ENCODE measurements at places on chromosomes 7 and 10.
A peak's percentile ranks its signal among the peaks of the same experiment; 100 is the strongest.

- peak; percentile 90 for DNase-seq
Measured at GRCh38 chr10:4849555-4850242, 23.7 kb downstream of the AKR1E2 start.

DNA sequence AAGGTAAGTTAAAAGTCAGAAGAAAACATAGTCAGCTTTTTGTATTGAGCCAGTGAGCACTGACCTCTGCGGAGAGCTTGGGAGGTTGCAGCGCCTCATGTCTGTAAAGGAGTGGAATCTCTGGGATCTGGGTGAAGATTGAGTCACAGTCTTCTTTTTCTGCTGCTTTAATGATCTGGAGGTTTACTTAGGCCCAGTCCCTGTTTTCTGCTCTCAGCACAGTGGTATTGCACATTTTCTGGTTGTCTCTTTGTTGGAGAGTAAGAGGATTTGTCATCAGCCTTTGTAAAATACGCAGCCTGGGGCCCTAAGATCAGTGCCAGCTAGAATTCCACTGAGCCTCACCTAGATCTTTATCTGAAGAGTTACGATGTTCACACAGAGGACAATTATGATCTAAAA is 58.3 kb upstream of the GJD4 start:
- no peak for DNase-seq

- DNase-seq: no peak
Measured at GRCh38 chr7:70719125-70719524, 412.8 kb upstream of the GALNT17 start.

GRCh38 chr7:47370461-47371042 is 211.4 kb downstream of the TNS3 start:
- no peak for DNase-seq

DNA sequence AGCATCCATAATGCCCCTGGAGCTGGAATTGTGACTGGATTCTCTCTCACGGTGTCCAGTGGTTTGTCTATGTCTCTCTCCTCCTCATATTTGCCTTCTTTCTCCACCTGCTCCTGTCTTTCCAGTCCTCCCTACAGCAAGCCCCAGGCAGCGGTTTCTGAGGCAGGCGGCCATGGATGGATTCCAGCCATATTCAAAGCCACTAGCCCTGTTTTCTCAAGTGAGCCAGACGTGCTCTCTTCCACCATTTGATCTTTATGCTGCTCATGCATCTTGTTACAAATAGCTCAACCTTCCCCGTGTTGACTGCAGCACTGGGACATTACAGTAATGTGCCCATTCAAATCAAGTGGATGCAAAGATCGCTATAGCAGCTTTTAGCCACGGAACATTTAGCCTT is 387.2 kb upstream of the PODXL start:
- no peak for DNase-seq

- DNase-seq: no peak
Measured at GRCh38 chr7:23205909-23206767, 24.3 kb downstream of the NUP42 start.

- DNase-seq: no peak
Measured at GRCh38 chr7:127863082-127863481, 168.2 kb downstream of the LRRC4 start.

GRCh38 chr10:123272171-123272570 is 118.0 kb downstream of the BUB3 start:
- DNase-seq: no peak

DNA sequence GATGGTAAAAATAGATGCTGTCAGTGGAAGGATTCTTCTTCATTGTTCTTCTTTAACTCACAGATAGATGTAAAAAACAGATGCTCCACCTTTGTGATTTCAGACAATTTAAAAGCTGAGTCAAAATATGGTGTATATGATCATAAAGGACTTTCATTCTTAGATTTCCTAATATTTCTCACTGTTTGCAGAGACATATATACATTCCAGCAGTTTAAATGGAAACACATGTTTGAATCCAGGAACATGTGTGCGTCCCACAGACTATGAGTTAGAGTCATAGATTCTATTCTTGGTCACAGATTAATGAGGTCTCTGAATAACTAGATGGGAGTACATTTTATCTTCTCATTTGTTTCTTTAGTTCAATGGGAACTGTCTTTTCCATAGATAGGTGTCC is 109.6 kb downstream of the BICC1 start:
- DNase-seq: no peak

DNA sequence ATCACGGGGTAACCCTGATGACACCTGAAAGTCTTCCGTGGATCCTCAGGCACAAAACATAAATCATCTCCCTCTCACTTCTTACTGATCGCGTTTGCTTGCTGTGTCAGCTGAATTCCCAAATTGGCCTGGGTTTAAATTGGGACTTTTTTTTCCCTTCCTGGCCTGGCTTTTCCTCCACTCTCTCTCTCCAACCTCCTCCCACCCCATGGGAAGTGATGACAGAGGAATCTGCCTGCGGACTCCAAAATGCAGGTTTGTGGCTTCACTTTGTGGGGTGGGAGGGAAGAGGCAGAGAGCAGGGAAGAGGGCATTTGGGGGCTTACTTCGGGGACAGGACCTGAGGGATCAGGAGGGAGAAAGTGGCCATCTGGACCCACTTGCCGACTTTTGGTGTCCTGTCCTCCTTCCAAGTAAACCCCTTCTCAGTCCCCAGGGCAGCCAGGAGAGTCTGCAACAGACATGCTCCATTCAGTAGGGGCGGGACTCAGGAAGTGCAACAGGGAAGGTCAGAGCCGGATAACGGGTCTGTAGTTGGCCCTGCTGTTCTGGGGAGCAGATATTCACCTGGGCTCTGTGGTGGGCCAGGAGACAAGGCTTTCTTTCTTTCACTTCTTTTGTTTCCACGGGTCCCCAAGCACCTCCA is 172.7 kb downstream of the PLXNA4 start:
- no peak for DNase-seq

- no peak for DNase-seq
Measured at GRCh38 chr7:2065528-2065927, 167.2 kb downstream of the MAD1L1 start.

- no peak for DNase-seq
Measured at GRCh38 chr10:48667960-48668590, 16.6 kb upstream of the WDFY4 start.

GRCh38 chr10:77490534-77491314 is 146.9 kb downstream of the KCNMA1 start:
- no peak for DNase-seq

GRCh38 chr7:6128205-6128604 is 97.0 kb downstream of the ANKRD61 start:
- DNase-seq: no peak

DNA sequence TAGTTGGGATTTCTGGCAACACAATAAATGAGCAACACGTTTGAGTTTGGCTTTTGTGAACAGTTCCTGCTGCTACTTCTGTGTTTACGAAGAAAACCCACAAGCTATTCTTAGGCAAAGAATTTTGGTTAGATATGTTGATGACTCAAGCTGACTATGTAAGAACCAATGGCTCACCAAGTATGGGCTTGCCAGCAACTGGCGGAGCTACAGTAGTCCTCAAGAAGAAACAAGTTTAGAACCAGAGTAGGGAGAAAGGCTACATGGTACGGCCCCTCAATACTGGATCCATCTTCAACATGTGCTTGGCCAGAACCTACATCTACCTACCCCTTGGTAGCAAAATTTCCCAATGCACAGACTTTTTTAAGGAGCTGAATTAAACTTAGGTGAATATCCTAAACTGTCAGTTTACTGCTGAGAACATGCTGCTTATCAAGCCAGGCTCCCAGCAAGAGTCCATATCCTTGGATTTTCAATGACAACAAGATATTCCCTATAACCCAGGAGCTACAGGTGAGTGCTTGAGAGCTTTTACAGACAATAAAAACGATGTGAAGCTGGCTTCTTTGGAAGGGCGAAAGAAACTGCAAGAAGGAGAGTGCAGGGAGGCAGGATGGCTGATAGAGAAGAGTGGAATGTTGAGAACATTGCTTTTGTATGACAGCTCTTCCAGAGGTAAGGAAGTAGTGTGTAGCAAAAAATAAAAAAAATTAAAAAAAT is 74.3 kb upstream of the ASAH2 start:
- DNase-seq: peak; percentile 95

DNA sequence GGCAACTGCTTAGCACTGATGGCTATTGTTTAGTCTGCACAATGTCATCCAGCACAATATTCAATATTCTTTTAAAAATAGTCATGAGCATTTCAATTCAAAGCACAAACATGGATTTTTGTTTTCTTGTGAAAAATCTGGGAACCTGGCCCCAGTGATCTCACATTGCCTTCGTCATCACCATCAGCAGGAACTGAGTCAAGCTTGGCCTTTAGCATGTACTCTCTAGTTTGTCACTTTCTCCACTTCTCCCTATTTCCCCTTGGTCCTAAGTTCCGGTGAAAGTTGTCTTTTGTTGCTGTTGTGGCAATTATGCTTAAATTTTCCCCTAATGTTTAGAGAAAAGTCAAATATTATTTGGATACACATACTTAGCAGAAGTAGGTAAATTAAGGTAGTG is 252.9 kb upstream of the SORCS1 start:
- no peak for DNase-seq

DNA sequence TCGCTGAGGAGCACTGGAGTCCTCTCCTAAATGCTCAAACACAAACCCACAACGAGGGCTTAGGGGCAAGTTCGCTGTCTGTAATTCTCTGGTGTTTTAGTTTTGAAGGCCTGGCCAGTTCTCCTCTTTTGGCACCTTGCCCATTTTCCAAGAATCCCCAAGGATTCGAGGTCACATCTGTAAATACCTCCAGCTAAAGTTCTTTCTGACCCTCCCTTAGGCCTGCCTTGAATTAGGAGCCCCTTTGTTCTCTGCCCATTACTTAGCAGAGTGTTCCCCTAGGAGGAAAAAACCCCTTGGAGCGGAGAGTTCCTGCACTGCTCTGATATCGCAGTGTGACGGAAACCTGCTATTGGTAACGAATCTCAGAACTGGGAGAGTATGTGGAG is 743 bp upstream of the PYROXD2 start:
- no peak for DNase-seq

DNA sequence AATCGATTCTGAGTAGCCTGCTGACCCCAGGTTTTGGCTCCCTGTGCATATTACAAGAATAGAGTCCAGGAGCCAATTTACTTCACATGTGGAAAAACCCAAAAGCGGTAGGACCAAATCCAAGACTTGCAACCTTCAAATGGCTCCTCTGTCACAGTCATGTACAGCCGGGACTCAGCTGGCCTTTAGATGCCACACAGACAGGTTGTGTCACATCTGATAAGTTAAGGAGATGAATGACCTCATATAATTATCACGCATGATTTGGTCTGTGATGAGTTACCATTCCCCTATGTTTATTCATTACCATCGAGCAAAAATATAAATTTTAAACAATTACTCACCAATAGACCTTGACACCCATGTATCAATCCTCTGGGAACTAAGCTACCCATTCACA is 14.2 kb downstream of the CACNA2D1 start:
- DNase-seq: no peak

GRCh38 chr7:92720604-92721350 is 115.6 kb downstream of the CDK6 start:
- DNase-seq: no peak

- DNase-seq: no peak
Measured at GRCh38 chr7:71625545-71625944, 493.6 kb downstream of the GALNT17 start.

GRCh38 chr7:127702052-127702652 is 50.2 kb downstream of the SND1 start:
- no peak for DNase-seq

DNA sequence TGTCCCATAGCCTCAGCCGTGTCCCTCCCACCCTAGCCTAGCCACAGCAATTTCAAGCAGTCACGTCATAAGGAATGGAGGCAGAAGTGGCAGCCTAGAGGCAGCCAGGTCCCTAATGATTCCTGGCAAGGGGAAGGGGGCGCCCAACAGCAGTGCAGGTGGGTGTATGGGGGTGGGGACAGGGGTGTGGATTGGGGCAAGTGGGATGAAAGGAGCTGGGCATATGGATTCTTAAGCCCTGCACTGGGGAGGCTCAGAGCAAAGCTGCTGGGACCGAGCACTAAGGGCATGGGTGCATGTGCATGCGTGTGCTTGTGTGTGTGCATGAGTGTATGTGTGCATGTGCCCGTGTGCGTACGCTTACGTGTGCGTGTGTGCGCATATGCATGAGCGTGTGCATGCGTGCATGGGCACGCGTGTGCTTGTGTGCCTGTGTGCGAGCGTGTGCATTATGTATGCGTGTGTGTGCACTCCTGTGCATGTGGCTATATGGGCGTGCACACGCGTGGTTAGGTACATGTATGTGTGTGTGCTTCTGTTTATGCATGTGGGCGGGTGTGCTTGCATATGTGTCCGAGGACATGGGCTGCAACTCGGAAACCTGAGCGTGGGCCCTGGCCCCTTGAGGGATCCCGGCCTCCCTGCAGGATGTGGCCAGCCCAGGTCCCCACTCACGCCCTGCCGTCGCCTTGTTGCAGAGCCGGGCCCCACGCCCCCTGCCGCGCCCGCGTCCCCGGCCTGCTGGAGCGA is 34.1 kb downstream of the SH2B2 start:
- no peak for DNase-seq

- no peak for DNase-seq
Measured at GRCh38 chr7:156906200-156906649, 13.2 kb upstream of the LMBR1 start.

DNA sequence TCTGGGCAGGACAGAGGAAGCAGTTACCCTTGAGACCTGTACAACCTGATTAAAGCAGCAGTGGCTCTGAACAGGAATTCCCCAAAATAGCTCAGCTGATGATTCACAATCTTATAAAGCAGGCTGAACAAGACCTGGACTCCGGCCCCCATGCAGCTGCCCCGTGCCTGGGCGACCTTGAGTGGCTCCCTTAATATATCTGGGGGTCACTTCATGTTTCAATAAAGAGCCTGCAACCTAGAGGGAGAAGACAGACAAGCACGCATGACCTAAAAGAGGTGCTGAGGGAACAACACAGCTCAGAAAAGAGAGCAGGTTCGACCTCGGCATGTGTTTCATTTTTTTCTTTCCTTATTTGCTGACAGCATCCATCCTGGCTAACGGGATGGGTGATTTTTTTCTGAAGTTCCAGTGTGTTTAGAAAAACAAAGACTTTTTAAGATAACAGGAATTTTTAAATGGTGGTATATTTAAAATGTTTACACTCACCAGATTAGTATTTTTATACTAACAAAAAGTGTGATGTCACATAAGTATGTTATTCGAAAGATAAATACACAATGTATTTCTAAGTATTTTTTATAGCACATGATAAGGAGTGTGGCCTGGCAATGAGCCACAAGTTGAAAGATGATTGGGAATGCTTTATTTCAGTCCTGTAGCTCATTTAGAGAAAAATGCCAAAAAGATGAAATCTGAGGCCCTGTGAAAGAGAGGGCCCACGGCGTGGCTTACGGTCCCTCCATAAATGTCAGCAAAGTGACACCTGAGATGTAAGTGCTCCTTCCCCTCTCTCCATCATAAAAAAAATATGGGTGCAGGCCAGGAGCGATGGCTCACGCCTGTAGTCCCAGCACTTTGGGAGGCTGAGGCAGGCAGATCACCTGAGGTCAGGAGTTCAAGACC is 161.3 kb downstream of the SLIT1 start:
- DNase-seq: peak; percentile 65
